ENCODE measurements at places on chromosomes 12 and 14.

DNA sequence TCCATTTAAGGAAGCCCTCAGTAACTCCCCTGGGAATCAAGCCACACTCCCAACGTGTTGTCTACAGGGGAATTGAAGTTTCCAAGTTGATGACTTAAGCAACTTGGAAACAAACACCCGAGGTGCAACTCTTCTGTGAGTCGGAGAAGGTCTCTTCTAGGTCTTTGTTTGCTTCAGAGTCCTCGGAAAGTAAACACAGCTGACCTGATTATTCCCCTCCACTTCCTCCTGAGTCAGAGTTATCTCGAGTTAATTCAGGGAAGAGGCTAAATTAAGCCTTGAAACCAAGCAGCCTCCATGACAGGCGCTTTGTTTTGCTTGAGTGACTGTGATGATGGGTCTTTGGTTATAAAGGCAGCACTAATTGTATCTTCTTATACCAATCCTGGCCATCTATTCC lies 41.8 kb downstream of the TUNAR start:
- DNase-seq: peak; percentile 70

DNA sequence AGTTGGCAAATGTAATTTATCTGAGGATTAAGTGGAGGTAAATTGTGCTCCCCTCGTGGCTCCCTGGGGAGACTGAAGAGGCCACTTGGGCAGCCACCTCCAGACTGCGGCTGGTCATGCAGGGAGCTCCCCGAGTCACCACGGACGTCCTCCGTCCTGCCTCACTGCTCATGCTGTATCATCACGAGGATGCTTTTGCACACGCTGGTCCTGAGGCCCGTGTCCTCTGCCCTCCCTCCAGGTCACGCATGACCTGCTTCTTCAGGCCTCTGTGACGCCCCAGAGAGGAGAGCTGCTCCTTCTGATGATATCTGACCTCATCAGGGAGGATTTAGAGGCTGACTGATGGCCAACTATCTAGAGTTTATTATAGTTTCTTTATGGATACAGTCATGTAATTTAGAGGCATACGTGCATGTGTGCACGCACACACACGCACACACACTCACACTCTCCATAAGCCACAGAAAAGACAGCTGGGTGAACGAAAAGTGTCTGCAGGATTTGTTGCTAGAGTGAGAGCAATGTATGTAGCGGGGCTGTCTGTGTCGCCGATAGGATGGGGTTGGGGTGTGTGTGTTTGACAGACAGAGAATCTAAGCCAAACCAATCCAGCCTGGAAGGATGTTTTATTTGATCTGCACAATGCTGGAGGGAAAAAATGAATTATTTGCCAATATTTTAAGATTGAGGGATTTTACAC lies 160.0 kb downstream of the ADGRD1 start:
- DNase-seq: peak; percentile 72

- no peak for DNase-seq
Measured at GRCh38 chr14:22547313-22547947, 41.6 kb downstream of the DAD1 start.

DNA sequence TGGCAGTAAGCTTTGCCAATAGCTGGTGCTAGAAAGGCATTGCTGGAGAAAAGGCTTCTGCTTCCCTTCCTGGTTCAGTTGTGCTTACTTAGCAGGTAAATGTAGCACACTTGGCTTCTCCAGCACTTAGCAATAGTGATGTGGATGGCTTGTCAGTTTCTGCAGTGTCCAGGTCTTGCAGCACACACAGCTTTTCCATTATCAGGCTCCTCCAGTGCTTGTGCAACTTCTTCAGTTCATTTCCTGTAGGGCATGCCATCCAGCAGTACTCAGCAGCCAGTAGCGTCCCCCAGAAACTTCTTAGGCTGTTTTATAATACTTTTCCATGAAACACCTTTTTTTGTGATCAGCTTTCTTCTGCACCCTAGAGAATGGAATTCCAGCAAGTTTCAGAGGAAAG lies 154.6 kb downstream of the SLC6A15 start:
- no peak for DNase-seq

DNA sequence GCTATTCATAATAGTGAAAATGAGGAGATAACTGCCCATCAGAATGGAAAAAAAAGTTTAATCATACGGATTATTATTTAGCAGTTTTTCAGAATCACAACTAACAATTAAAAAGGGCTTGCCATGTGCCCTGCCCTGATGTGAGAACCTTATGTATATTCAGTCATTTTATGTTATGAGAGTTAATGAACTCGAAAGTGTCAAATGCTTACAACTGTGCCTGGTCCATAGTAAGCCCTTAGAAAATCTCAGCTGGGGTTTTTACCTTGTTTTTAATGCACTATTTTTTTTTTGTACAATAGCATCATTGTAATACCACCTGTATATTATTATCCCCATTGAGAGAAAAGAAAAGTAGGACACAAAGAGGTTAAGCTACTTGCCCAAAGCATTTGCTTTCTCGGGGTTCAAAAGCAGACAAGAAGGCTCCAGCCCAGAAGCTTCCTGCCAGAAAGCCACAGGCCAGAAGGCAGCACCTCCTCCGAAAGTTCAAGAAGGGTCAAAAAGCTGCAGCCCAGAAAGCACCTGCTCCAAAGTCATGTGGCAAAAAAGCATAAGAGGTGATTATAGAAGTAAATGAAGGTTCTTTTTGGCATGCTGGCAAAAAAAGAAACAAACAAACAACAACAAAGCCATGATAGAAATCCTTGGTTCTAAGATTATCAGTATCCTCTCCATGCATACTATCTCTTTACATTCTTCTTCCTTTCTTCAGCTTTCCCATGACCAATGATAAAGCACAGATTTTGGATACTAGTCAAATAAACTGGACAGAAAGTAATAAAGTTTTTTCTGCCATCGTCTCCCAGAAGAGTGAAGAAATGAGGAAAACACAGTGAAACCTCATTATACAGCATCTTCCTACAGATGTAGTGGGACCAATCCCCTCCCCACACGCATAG lies 59.1 kb upstream of the NAP1L1 start:
- DNase-seq: no peak

DNA sequence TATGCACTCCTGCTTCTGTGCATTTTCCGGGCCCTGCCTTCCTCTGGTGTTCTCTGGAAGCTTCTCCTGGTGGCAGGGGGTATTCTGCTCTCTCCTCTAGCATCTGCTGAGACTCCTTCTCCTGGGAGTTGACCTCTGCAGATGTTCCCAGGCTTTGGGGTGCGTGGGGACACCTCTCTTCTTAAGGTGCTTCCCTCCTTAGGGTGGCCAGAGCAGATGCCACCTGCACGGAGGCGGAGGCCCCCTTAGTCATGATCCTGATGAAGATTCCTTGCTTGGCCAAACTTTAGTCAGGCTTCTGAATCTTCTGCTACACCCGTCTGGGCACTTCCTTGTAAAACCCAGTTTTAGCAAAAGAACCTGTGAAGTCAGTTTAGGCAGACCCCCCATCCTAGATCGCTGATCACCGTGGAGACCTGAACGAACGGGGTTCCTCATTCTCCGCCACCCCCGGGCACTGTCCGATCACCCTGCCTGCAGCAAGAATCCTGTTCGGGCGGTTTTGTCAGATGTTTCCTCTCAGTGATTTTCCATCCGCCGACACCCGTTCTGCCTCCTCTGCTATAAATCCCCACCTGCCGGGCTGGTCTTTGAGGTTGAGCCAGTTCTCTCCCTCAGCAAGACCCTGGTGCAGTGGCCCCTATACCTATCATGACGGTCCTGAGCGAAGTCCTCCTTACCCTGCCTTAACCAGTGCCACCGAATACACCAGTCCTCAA lies 111.9 kb downstream of the CALM1 start:
- DNase-seq: no peak

GRCh38 chr14:86221000-86221399 lies 691.1 kb downstream of the FLRT2 start:
- DNase-seq: no peak

DNA sequence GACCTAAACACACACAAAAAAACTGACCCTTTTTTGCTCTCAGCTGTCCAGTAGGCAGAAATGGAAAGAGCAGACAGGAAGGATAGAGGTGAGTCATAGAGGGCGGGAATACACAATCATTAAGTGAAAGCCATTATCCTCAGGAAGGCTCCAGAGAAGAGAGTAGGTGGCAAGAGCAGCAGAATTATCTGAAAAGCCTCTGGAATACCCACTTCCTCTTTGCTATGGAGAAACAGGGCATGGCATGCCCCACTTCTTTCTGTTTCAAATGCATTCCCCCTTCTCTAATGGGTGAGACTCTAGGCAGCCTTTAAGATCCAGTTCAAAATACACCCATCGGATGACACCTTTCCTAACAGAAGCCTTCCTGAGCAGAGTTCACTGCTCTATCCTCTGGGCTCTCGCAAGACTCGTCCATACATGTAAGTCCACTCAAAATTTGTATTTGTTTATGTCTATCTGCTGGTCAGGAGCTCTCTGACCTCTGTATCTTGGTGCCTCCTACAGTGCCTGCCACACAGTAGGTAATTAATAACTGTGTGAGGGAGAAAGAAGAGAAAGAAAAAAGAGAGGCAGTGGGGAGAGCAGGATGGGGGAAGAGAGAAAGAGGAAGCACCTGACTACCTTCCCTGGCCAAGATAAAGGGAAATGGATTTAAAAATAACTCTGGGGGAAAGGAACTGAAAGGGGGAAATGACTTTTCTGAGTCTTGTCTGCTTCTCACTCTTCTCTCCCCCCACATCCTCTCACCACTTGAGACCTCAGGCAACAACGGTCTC lies 8.5 kb downstream of the KLHL33 start:
- DNase-seq: no peak

DNA sequence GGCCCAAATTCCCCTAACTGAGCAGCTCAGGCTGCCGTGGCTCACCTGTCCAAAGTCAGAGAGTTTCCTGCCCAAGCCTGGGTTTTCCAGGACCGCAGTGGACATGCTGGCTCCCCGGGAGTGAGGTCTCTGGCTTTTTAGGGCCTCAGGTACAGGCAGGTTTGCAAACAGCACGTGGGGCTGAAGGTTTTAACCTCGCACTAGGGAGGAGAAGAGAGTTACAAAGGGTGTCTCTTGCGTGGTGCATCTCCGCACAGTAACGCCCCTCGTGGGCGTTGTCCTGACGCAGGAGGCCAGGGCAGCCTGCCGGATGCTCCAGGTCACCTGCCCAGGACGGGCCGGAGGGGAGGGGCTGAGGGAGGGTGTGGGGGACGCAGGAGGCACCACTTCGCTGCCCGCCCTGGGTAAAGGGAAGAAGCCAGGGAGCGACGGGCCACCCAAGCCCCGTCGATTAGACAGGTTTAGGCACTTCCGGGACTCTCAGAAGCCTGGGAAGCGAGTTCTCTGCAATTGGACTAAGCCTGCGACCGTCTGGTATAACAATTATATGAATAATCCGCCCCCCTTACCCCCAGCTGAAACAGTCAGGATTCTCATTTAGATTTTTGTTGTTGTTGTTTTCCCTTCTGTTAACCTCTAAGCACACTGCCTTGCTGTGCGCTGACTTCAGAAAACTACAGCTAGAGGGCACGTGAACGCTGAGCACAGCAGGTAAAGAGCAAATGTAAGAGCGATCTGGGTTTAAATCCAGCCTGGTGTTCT lies at the start of gene PAH:
Gene PAH, minus strand, starts transcription at position 219 of the 762 bp plus-strand sequence. Its CDS starts 114 bp downstream, at position 105.
- peak; percentile 45 for DNase-seq

DNA sequence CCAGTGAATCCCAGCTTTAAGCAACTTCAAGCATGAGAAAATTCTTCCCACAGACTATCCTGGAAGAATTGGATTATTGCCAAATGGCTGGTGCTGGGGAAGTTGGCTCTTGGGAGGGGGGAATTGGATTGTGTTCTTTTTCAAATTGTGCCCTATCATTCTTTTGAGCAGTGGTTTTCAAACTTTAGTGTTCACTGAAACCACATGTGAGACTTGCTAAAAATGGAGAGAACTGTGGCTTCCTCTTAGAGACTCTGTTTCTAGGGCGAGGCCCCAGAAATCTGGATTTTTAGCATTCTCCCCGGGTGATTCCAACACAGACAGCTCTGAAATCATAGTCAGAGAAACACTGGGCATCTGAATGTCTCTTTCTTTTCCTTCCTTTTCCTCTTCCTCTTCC lies 14.3 kb upstream of the OTUB2 start:
- DNase-seq: peak; percentile 26

DNA sequence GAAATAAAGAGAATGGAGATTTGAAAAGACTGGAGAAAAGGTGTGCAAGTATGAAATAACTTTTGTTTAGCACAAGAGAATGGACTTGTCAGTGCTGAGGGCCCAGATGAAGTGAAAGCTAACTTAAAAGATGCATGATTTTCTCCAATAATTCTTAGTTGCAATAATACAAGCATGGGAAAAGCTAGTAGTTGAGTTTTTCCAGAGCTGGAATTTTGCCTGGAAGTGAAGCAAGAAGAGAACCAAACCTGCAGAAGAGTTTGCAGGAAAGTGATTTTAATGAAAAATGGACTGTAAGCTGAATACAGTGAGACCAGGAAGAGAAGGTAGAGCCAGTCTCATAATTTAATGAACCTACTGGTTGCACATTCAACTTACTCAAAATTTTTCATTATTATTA lies 69.3 kb upstream of the FSCB start:
- no peak for DNase-seq

DNA sequence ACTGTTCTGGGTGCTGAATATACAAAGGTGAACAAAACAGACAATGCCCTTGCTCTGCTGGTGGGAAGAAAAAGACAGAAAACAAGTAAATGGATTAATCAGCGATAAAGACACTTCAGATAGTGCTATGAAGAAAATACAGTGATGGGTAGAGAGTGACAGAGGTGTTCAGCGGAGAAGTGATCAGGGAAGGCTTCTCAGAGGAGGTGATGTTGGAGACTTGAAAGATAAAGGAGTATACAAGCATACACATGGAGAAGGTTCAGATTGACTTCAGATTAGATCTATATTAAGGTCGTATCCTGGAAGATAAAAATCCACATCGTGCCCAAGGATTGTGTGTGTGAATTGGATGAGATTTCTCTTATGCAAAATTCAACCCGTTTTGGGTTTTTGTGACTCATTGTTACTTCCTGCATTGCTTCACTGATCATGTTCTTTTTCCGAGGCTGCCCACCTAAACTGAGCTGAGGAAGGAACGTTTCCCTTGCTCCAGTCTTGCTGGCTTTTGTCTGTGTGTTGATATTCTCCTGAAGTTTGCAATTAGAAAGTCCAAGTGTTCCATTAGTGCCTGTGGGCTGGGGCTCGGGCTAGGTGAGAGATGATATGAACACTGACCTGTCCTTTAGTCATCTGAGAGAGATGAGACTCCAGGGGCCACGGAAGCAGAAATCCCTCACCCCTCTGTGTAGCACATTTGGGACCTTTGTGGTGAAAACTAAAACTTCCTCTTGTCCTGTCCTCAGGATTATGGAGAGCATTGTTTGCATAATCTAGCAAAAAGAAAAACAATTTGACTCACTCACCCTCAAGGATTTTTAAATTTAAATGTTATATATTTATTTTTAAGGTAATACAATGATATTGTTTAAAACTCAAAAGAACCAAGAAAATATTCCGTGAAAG lies 27.6 kb downstream of the PLXNC1 start:
- DNase-seq: no peak

DNA sequence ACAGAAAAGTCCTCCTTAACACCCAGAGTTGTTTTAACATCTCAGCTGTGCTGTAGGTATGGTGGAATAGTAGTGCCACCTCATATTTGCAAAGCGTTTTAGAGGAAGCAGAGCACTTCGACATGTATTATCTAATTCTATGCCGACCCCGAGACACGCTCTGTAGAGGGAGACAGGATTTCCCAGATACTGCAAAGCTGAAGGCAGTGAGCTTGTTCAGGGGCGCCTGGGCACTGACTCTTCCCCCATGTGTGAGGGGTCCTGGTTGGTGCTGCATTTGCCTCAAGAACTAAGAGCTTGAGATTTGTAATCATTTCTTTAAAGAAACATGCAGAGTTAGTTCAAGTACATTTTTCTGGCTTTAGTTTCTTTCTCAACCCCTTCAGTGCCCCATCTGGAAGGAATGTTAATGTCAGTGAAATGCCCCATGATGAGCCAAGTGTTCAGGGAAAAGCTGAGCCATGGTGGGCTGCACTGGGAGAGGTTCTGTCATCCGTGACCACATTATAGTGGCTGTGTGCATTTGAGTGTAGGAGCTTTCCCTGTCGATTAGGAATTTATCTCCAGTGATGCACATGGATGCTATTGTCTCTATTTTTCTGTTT lies 66.3 kb downstream of the MBIP start:
- DNase-seq: peak; percentile 80

Data from eye (tissue), 1 donor.